ENCODE measurements at places on chromosomes 5 and 9.
A peak's percentile ranks its signal among the peaks of the same experiment; 100 is the strongest.

- no peak for DNase-seq
Measured at GRCh38 chr9:124808246-124808956, 31.5 kb downstream of the OLFML2A start.

DNA sequence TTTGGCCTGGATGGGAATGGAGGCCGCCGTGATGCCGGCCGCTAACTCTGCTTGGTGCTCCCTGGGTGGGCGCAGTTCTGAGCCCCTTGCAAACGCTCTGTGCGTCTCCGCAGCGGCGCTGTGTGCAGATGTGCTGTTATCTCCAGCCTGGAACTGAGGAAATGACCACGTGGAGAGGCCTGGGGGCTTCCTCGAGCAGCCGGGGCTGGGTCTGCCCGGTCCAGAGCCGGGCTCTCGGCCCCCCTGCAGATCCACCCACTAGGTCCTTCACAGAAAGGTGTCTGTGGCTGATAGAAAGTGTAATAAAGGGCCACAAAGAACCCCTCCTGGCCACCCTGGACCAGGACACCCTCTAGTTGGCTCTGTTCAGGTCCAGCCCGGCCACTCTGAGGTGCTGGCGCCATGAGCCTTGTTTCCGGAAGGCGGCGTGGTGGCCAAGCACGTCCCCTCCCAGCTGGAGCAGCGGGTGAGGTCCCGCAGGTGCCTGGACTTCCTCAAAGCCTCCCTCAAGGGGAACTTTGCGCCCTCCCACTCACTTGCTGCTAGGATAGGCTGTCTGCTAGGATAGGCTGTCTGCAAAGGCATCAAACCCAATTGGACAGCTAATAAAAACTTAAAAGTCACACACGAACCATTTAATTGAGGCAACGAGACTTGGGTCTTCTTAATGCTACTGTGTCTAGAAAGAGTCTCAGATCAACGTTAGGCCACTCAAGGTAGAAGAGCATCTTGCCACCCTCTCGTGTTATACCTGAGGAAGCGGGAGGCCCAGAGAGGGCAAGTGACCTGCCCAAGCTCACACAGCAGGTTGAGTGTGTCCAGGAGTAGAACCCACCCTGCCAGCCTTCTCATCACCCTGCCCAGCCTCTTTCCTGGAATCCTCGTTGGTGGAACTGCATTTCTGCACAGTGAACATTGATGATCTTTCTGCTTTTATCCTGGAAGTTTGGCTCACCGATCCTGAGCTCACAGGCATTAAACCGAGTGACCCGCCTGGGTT, 109.3 kb upstream of the FCN2 start:
- DNase-seq: no peak

- no peak for DNase-seq
Measured at GRCh38 chr5:101047181-101047580, 144.1 kb upstream of the ST8SIA4 start.

DNA sequence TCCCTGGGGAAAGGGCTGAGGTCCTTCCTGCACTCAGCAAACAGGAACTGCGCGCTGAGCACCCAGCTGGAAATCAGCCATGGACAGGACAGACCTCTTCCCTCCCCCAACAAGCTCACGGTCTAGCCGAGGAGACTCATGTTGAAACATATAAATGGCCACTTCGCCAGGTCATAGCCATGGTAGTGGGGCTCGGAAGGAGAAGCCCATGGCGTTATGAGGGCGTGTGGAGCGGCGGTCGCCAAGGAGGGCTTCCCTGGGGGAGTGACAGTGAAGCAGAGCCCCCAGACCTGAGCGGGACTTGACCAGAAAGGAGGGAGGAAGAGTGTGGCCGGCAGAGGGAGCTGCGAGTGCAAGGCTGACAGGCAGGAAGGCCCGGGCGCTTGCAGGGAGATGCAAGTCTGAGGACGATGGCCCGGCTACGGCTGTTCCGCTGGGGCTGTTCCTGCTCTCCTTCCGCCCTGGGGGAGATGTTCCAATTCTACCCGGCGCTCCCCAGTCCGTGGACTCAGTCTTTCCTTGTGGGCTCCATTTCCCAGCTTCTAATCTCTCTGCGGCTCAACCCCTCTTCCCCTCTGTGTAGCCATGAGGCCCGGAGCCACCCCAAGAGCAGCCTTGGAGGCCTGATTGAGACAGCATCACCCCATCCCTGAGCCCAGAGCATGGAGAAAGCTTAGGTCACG, 43.9 kb upstream of the PRRC2B start:
- peak; percentile 86 for DNase-seq

DNA sequence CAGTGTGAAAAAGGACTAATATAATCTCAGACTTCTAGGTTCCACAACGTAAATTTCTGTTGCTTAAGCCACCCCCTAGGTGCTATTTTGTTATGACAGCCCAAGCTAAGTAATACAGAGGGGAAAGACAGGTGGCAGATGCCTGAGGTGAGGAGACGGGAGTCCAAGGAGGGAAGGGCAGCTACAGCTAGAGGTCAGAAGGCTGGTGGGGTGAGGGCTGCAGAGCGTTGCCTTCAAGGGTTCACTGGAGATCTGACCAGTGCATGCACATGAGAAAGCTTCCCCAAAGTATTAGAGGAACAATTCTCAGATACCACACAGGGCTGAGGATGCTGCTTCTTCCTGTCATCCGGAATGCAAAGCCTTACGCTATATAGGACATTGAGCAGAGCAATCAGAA, 104.7 kb upstream of the IRX4 start:
- DNase-seq: no peak

DNA sequence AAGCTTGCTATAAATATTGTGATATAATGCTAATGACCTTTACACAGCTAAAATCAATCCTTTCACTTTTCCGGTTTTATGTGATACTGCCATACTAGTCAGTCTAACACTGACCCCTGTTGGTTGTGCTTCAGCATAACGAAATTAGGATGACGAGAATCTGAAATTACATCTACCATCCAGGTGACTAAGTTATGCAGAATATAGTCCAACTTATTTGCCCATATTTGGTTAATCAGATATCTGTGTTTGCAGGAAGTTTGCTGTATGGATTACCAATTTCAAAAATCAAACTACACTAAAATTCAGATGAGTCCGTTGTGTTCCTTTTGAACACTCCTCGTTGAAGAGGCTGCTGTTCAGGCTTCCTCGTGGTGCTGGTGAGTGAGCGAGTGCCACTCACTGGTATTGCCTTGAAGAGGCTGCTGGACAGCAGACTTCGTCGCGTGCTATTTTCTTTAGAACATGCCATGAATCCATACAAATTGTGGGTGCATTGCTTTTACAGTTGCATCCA, 32.5 kb downstream of the TENT4A start:
- DNase-seq: no peak

GRCh38 chr5:131758520-131758900, 38.3 kb downstream of the FNIP1 start:
- no peak for DNase-seq

GRCh38 chr5:66742083-66742895, 146.1 kb downstream of the MAST4 start:
- DNase-seq: no peak

DNA sequence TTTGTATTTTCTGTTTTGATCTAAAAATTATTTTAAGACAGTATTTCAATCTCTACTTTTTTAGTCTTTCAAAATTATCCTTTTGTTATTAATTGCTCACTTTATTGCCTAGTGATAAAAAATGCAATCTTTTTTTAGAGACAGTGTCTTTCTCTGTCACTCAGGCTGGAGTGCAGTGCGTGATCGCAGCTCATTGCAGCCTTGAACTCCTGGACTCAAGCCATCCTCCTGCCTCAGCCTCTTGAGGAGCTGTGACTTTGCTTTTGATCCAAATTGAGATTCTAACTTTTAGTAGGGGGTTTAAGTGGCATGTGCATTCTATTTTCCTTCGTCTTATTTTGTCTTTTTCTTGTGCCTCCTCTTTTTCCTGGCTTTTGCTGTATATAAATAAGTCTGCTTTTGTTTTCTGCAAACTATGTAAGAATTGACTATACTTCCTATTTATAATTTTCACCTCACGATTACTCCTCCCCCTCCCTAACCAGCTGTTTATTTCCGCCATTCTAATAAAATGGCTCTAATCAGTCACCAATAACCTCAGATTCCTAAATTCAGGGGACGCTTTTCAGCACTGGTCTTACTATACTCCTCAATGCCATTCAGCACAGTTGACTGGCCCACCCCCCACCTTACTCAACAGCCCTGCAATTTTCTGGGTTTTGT, 32.3 kb downstream of the KLF9 start:
- DNase-seq: no peak

DNA sequence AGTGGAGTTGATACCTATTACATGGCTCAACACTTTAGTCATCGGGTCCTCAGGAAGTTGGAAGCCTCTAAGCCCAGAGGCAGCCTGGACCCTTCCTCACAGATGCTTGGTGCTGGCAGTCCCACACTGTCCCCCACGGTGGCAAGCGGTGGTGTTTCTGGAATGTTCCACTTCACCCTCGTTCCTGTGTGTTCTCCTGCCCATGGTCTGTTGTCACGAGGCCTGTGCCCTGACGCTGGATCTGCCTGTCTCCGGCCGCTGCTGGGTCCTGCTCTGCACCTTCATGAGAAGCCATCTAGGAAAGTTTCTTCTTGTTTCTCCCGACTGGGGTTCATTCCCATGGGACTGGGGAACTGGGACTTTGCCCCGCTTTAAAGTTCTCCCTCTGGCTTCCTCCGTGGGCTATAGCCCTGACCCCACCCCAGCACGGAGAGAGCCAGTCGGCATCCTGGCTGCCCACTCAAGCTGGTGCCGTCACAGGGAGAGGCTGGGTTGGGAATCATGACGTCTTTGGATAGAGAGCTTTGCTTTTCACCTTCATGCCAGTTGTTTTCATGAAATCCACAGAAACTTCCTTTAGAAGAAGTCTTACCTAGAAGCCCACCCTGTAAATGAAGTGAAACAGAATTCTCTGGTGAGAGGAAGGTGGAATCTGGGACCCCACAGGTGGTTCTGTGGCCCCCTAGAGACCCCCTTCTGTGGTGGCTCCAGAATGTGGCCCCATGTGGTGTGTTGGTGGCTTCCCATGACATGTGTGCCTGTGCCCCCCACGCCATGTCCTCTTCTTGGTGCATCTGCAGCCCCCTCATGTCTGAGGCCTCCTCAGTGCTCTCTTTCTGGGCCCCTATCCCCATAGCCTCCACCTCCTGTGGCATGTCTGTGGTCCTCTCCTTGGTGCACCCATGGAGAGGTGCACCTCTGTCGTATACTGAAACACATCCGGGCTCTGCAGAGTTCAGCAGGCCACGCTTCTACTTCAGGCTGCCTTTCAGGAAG, 43.8 kb downstream of the TRIP13 start:
- DNase-seq: no peak

GRCh38 chr5:29894668-29895067, 1298.8 kb upstream of the CDH6 start:
- DNase-seq: no peak

DNA sequence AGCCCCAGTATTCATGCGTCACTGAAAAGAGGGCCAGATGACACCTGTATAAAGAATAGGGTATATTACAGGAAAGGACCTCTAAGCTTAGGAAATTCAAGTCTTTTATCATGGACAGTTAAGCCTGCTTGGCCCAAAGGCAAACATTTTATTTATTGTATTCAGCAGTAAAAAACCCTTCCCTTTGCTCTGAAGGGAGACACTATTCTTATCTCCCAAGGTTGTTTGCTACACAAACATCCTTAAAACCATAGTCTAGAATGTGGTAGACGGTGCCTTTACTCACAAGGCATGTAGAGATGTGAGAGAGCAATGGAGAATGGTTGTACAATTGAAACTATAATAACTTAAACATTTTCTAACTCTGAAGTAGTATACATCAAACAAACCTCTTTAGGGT, 33.9 kb downstream of the FTMT start:
- DNase-seq: no peak

- DNase-seq: no peak
Measured at GRCh38 chr5:80134876-80135275, 99.7 kb downstream of the THBS4 start.

DNA sequence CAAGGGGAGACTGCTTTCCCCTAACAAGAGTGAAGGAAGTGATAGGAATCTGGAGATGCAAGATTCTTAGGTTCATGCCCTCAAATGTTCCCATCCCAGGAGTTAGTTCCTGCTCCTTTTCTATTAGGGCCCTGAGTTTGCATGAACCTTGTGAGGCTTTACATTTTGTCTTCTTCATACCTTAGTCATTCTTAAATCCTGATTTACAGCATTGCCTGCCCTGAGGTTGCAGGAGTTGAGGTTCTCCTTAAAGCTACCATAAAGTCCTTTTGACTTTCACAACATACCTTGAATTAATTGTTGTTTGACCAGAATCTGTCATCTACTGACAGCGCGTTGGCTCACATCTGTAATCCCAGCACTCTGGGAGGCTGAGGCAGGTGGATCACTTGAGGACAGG, 151.5 kb upstream of the ABCA1 start:
- no peak for DNase-seq

DNA sequence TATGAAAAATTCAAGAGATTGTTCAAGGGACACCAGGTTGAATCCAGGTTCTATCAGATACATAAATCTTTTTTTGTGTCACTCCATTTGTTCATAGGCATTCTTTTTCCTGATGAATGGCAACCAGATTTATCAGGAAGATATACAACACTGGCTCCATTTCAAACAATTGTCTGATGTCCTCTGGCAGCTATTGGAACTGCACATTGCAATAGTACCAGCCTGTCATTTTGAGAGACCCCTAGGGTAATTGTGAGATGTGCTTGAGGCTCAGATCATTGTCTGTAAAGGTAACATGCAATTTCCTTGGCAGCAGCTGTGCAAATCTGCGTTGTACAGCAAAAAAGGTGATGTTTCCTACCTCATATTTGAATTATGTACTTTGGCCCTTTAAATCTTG, 25.9 kb downstream of the KCTD16 start:
- no peak for DNase-seq

DNA sequence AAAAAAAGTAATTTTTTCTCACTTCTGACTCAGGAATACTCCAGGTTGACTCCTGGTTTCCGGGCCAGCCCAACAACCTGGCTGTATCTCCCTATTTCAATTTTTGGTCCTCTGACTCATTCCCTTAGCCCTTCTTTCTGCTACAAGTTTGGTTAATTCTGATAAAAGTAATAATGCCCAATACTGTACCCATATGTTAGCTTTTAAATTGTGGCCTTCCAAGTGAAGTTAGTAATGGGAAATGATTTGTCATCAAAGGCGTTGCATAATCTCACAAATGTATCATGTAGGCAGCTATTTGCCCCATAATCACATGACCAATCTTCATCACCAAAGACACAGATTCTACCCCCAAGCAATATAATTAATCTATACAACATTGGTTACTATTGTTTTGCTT, 31.1 kb upstream of the BNC2 start:
- DNase-seq: no peak

DNA sequence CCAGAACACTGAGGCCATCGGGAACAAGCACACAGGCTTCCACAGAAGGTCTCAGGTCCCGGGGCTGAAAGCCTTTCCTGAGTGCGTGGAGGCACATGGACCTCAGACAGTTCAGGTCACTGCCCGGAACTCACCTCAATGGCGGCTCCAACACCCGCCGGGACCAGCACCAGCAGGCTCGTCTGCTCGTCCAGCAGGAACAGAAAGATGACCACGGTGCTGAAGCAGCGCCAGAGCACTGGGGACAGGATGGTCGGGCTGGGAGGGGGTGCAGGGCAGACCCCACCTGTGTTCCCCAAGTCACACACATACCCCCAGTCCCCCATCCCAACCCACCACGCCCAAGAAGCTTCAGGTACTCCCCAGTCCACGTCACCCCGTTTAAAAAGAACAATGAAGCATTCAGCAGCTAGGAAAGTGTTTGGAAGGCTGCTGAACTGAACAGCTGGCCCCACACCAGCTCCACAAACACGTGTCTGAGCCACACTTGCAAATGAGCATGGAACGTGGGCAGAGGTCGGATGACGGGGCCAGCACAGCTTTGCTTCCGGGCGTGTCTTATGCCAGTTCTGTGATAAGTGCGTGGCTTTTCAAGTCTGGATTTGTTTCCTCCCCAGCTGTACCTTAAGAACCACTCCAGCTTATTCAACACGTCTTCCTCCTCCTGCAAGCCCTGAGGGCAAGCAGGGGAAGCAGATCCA, 14.6 kb downstream of the CLPTM1L start:
- no peak for DNase-seq

All from stimulated activated CD4-positive, alpha-beta T cell treated with anti-CD3 and anti-CD28 coated beads, Interleukin-4, amount 100 ng/mL, for 4 hours (primary cell).